ENCODE measurements at places on chromosomes 3 and 15. TPM values are rescaled to one million over a fixed set of nuclear protein-coding genes. Genes with fewer than 3 reads are reported as not detected.

DNA sequence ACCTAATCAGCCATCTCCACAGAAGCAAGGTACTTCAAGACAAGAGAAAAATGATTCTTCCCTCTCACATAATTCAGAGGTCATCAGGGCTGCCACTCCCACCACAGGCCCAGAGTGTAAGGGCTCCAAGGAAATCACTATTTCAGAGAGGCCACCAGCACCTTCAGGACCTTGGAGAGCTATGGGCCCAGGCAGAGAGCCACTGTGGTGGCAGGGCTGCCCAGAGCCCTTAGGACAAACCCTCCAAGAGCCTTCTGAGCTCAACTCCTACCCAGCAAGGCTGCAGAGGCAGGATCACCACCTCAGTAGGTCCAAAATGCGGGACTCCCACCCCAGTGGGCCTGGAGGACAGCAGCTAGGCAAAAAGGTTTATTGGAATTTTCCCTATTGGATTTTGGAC, 17.9 kb upstream of the FAN1 start:
- H3K27me3 ChIP-seq: peaks cover 6% of the 10 kb centered on the region
- no peak overlapping the region for H3K4me3 ChIP-seq
- H3K36me3 ChIP-seq: no peaks in the 10 kb centered on the region
- DNase-seq: no peak
- H3K27ac ChIP-seq: no peak overlapping the region
- no peaks in the 10 kb centered on the region for H3K4me1 ChIP-seq

- H3K27ac ChIP-seq: no peak overlapping the region
- peaks cover 12% of the 10 kb centered on the region for H3K4me1 ChIP-seq
- DNase-seq: peak; percentile 21
- peaks cover 4% of the 10 kb centered on the region for H3K27me3 ChIP-seq
- H3K4me3 ChIP-seq: no peak overlapping the region
Observed at GRCh38 chr3:42491881-42492507, 10.4 kb upstream of the VIPR1 start.

GRCh38 chr3:140972833-140973232, 31.2 kb downstream of the SLC25A36 start:
- DNase-seq: no peak
- H3K4me3 ChIP-seq: no peak overlapping the region
- no peak overlapping the region for H3K27ac ChIP-seq
- peaks cover 14% of the 10 kb centered on the region for H3K36me3 ChIP-seq

DNA sequence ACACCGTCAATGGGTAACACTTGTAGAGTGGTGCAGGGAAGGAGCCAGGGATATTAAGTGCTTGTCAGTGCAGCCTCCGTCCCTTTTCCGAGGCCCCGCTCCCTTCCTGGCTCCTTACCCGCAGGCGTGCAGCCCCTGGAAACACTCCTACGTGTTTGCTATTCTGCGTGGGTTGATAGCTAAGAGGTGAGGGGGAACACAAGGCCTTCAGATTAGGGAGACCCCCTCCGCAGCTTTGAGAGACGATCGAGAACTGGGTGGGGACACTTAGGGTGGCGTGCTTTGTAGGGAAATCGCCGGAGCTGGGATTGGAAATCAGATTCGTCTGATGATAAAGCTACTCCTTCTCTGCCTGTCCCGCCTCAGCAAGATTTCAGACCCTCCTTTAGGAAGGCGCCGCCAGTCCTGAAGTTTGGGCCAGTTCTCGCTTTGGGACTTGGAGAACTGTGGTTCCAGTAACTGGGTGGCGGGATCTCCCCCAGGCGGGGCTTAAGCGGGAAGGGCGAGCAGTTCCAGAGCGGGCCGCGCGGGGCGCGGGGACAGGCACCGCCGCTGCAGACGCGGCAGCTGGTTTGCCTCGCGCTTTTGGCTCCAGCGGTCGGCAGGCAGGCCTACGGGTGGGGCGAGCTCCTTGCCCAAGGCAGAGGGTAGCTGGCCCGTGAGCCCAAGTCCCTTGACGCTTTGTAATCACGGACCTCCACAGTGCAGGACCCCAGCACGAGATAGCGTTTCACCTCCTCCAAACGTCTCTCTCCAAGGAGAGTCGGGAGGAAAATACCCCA, 8.0 kb upstream of the FAM107A start:
- peak overlapping the region; percentile 79 for H3K4me3 ChIP-seq
- peaks cover 4% of the 10 kb centered on the region for H3K36me3 ChIP-seq
- DNase-seq: peak; percentile 66
- H3K27ac ChIP-seq: no peak overlapping the region
- H3K4me1 ChIP-seq: peaks cover 11% of the 10 kb centered on the region

GRCh38 chr15:48899793-48900192, 21.9 kb downstream of the EID1 start:
- H3K27ac ChIP-seq: no peak overlapping the region
- peaks cover 12% of the 10 kb centered on the region for H3K27me3 ChIP-seq
- no peak for DNase-seq
- peaks cover 2% of the 10 kb centered on the region for H3K36me3 ChIP-seq

DNA sequence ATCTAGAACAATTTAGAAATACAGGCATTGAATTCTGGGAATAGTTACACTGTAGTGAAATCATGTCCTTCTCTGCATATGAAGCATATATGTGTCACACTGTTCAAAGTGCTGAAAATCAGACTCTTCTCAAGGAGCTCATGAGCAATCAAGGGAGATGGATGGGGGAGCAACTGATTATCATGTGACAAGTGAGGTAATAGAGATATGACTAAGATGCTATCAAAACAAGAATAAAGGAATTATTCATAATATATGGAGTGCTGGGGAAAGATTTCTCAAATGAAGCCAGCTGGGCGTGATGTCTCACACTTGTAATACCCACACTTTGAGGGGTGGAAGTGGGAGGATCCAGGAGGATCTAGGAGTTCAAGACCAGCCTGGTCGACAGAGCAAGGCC, 74.9 kb upstream of the CHRNB4 start:
- H3K4me1 ChIP-seq: peaks cover 10% of the 10 kb centered on the region
- peaks cover 28% of the 10 kb centered on the region for H3K27me3 ChIP-seq
- no peak overlapping the region for H3K4me3 ChIP-seq
- no peak for DNase-seq

DNA sequence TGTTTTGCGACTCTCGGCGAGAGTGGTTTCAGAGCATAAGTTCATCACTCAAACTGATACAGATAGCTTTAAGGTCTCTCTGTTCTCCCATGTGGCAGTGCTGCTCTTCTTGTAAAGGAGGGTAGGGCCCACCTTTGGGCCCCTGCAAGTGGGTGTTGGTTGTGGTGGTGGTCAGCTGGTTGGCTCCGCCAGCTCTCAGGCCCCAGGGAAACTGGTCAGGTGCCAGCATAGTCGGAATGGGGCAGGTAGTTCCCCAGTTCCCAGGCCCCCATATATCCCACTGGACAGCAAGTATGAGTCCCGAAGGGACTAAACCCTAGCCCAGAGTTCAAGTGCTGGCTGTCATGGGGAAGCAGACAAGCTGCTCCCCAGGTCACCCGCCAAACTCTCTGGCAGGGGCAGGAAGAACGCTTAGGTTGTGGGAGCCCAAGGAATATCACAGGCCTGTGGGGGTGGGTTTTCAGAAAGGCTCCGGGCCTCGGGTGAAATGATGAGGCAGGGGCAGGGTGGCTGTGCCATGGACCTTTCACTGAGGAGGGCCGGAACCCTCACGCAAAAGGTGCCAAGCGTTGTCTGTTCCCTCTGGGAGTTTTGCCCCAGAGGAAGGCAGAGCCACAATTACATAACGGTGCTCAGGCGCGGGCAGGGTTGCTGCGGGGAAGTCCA, 185.1 kb downstream of the EFHB start:
- DNase-seq: no peak
- no peak overlapping the region for H3K27ac ChIP-seq
- no peaks in the 10 kb centered on the region for H3K36me3 ChIP-seq

DNA sequence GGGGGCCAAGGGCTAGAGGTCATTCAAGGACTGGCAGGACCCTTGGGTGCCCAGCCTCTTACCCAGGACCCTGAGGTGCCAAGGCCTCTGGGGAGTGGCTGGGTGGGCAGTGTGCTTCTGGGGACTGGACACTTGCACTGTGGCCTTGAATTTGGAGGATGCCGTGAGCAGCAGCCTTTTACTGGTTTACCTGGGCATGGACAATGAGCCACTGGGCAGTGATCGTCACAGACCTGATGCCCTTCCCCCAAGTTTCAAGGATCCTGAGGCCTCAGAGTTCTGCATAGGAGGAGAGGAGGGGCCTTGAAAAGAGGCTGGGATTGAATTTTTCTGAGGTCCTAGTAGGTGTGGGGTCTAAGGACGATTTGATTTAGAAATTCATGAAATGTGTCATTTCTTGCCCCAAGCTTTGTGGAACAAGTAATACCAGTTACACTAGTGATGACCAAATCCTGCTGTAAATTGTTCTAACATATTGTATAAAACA, 146.1 kb upstream of the TPM1 start:
- peak; percentile 27 for DNase-seq
- H3K27me3 ChIP-seq: peaks cover 14% of the 10 kb centered on the region
- no peak overlapping the region for H3K4me3 ChIP-seq
- H3K4me1 ChIP-seq: no peaks in the 10 kb centered on the region
- H3K27ac ChIP-seq: no peak overlapping the region

TM2D3 gene
- total RNA-seq: 51.6 TPM

ALPK3 gene
- 0.23 TPM for total RNA-seq

Measured in activated CD8-positive, alpha-beta memory T cell treated with anti-CD3 and anti-CD28 coated beads, Interleukin-2, amount 10 ng/mL, durations not matched to agents 7 days and 5 days (primary cell).